ENCODE measurements at places on chromosomes 16 and 17.

DNA sequence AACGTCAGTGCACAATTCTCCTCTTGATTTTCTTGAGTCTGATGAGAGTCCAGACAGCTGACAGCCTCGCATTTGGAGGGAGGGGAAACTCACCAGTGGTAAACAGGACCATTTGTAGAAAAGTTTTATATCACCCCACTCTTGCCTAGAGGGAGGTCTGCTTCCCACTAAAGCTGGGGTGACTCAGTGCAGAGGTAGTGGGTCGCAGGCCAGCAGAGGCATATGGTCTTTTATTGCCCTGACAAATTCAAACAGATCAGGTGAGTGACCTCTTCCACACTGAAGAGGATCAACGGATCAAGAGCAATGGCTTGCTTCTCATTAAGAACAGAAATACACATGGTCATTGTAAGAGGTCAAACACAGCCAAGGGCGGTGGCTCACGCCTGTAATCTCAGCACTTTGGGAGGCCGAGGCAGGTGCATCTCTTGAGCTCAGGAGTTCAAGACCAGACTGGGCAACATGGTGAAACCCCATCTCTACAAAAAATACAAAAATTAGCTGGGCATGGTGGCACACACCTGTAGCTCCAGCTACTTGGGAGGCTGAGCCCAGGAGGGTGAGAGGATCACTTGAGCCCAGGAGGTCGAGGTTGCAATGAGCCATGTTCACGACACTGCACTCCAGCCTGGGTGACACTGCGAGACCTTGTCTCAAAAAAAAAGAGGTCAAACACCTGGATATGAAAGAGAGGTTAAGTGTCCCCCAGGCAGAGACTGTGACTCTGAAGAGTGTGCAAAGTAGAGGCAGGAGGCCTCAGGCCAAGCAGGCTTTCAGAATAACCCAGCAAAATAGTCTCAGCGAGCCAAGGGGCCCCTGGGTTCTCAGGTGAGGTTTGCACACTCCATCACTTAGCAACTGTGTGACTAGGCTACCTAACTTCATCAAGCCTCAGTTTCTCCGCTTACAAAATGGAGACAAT, 56.5 kb upstream of the ERN1 start:
- DNase-seq, result no peak

- DNase-seq, result no peak
Measured at GRCh38 chr17:12391468-12391867, 274.2 kb upstream of the MYOCD start.

DNA sequence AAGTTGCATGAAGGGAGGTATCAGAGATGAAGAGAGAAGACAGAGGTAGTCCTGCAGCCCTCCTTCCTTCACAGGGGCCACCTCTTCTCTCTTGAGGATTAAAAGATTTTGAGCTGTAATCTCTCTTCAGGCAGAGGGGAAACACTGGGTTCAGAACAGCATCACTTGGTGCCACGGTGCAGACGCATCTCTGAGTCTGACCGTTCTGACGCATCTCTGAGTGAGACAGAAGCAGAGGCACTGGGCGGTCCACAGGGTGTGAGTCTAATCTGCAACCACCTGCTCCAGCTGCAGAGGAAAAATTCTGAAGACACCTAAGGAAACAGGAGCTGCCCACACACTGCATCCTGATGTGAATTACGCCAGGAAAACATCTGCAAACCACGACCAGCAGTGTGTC, 5.3 kb upstream of the KRT37 start:
- DNase-seq, result peak; percentile 25

GRCh38 chr16:11181242-11181898, 74.6 kb downstream of the SOCS1 start:
- no peak for DNase-seq

GRCh38 chr16:48542020-48542473, 67.9 kb downstream of the N4BP1 start:
- peak; percentile 51 for DNase-seq

All from RKO (cell line).